ENCODE measurements at places on chromosomes 5 and 9.
A peak's percentile ranks its signal among the peaks of the same experiment; 100 is the strongest.

- peak; percentile 47 for DNase-seq
Observed at GRCh38 chr9:71446473-71447411, 321.6 kb downstream of the CEMIP2 start.

- no peak for DNase-seq
Observed at GRCh38 chr5:50967563-50968355, 301.3 kb downstream of the PARP8 start.

DNA sequence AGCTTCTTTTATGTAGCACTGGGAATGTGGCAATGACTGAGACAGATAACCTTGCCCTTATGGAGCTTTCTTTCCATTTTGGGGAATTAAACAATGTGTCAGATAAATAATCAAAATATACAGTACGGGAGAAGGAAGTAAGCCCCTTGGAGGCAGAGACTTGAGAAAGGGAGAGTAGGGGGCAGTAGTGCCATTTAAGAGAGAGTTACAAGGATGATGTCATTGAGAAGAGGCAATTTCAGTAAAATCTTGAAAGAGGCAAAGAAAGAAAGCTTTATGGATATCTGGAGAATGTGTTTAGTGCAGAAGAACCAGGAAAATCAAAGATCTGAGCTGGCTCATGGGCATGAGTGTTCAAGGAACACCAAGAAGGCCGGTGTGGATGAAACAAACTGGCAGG lies 77.3 kb downstream of the KCTD16 start:
- DNase-seq: no peak

DNA sequence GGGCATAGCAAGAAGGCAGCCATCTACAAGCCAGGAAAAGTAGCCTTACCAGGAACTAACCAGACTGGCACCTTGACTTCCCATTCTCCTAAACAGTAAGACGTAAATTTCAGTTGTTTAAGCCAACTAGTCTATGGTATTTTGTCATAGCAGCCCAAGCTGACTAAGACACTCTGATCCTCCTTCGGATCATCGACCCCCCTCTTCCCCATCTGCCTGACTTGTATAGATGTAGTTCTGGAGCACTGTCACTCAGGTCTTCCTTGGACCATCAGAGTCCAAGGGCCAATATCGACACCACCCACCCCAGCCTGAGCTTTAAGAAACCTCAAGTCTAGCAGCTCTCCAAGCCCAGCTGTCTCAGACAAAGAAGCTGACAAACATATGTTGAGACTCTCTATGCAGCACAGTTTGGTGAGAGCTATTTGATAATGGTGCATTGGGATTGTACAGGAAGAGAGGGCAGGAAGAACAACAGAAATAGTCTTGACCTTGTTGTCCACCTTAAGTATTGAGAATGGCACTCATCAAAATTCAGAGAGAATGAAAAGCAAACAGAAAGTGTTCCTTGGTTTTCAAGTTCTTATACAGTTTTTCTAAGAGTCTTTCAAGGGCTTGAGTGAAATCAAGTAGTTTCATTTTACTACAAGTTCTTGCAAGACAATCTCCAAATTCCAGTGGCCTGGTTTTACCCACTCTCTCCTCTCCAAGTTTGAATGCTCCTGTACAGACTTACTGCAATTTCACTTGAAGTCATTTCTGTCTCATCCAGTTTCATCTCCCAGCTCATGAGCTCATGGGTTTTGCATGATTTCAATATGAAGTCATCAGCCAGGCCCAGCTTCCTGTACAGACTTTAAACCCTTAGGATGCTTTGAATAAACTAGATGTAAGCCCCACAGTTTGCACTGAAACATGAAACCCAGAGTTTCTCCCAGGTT lies 122.3 kb upstream of the RAI14 start:
- DNase-seq: no peak

GRCh38 chr9:109313351-109313750 lies 7.5 kb downstream of the EPB41L4B start:
- no peak for DNase-seq

DNA sequence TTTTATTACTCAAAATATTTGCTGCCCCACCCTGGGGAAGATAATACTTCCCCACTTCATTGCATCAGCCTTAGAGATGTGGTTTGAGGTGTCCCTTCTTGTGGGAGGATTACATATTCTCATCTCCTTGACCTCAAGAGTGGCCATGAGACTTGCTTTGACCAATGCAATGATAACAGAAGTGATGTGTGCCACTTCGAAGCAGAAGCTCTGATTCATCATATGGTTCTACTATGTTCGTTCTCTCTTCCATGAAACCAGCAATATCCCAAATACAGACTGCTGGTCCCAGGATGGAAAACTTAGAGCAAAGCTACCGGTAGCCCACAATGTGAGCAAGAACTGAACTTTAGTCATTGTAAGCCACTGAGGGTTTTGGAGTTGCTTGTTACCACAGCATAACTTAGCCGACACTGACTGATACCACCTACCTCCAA lies 92.0 kb downstream of the THBS4 start:
- no peak for DNase-seq

DNA sequence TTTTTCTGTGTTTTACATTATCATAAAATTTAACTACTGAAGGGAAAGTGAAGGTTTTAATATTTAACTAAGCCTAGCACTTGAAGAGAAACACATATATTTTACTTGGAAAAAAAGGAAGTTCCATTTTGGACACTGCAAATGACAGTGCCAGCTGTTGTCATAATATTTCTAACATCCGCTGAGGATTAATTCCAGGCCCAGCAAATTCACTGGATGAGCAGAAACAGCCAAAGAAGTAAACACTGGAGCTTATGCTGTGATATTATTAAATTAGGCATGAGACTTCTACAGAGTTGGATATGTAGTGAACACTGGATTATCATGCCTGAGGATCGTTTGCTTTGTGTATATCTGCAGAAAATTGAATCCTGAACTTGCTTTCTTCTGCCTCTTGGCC lies 67.6 kb downstream of the GHR start:
- DNase-seq: no peak

DNA sequence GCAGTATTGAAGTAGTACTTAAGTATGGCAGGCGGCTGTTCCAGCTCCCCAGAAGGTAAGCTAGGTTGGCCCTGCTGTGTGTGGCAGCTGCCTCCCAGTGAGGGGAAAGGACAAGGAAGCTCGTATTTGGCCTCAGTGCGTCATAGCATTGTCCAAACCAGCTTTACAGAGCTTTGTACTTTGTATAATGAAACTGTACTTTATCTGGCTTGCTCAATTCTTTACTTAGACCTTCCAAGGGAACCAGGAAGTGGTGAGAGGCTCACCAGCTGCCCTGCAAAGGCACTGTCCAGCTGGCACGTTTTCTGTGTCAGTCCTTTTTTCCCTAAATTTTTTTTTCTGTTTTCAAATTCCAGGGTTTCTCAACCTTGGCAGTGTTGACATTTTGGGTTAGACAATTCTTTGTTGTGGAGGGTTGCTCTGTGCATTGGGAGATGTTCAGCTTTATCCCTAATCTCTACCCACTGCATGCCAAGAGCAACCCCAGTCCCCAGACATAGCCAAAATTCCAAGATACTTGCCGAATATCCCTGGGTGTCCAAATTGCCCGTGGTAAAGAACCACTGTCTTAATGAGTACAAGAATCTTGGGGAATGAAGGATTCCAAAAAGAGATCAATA lies 474.5 kb downstream of the LRRC70 start:
- no peak for DNase-seq

- DNase-seq: no peak
Observed at GRCh38 chr9:112887381-112887780, 3.3 kb downstream of the SLC46A2 start.

GRCh38 chr9:96025995-96026602 lies 150.6 kb downstream of the ERCC6L2 start:
- no peak for DNase-seq

GRCh38 chr5:43037636-43038495 lies 2.3 kb downstream of the ANXA2R start:
- peak; percentile 38 for DNase-seq

Data from NCI-H187 (cell line).